ENCODE measurements at places on chromosomes 6 and 20.

GRCh38 chr6:45419571-45420082 lies 41.9 kb upstream of the SUPT3H start:
- peak; percentile 64 for DNase-seq

DNA sequence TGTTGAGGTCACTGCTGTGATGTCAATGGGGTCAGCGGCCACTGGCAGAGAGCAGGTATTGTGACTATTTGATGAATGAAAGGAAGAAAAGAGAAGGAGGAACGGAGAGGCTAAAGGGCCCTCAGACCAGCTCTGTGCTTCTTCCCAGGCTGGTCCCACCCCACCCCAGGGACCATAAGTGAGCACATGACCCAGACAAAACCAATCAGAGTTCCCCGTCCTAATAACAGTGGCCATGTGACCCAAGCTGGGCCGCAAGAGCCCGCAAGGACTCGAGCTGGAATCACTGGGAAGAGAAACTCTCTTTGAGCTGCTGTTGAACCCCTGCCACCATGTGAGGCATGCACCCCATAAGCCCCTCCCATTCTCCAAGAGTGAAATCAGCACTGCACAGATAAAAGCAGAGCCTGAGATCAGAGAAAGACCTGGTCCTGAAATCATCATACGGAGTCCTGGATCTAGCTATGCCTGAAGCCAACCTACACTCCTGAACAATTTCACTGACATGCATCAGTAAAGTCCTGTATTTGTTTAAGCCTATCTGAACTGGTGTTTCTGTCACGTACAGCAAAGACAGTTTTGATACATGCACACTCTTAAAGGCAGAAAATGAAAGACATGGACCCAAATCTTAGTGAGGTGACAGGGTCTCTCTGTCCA lies 90.2 kb downstream of the PREX1 start:
- no peak for DNase-seq

GRCh38 chr6:4272996-4273395 lies 137.6 kb upstream of the ECI2 start:
- DNase-seq = no peak

DNA sequence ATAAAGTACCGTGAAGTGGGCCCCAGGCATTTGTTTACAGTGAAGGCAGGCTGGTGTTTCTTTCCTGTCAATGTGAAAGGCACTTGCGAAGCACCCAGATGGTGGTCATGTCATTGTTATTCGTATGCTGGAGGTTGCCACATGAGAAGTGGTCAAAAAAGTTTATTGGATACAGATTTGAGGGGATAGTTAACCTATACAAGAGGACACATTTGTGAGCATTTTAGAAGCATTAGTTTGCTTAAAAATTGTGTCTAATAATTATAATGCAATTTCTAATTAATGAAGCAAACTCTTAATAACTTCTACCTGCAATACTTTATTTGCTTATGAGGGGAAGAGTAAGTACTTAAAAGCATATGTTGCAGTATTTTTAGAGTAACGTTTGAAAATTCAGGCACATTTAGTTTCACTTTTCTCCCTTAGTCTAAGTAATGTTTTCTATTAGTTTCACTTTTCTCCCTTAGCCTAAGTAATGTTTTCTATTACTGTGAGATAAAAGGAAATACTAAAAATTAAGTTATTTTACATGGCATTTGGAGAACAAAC lies 120.7 kb upstream of the CLDN20 start:
- no peak for DNase-seq

DNA sequence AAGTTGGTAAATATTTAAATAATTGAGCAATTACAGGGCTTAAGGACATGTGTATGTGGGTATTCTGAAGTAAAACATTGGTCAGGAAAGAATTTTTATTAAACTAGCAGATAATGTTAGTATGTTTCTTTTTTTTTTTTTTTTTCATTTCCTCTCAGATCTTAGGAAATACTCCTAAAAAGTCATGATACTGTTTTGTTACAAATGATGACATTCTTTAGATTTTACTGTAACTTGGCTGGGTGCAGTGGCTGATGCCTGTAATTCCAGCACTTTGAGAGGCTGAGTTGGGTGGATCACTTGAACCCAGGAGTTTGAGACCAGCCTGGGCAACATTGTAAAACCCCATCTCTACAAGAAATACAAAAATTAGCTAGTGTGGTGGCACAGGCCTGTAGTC lies 41.5 kb downstream of the CDC40 start:
- no peak for DNase-seq

GRCh38 chr20:40763646-40764295 lies 74.7 kb upstream of the MAFB start:
- DNase-seq = no peak

- DNase-seq = no peak
These were observed 717.8 kb downstream of the EPM2A start for GRCh38 chr6:145017516-145017915.

GRCh38 chr6:24883618-24884017 lies 52.1 kb downstream of the RIPOR2 start:
- DNase-seq = peak; percentile 29

DNA sequence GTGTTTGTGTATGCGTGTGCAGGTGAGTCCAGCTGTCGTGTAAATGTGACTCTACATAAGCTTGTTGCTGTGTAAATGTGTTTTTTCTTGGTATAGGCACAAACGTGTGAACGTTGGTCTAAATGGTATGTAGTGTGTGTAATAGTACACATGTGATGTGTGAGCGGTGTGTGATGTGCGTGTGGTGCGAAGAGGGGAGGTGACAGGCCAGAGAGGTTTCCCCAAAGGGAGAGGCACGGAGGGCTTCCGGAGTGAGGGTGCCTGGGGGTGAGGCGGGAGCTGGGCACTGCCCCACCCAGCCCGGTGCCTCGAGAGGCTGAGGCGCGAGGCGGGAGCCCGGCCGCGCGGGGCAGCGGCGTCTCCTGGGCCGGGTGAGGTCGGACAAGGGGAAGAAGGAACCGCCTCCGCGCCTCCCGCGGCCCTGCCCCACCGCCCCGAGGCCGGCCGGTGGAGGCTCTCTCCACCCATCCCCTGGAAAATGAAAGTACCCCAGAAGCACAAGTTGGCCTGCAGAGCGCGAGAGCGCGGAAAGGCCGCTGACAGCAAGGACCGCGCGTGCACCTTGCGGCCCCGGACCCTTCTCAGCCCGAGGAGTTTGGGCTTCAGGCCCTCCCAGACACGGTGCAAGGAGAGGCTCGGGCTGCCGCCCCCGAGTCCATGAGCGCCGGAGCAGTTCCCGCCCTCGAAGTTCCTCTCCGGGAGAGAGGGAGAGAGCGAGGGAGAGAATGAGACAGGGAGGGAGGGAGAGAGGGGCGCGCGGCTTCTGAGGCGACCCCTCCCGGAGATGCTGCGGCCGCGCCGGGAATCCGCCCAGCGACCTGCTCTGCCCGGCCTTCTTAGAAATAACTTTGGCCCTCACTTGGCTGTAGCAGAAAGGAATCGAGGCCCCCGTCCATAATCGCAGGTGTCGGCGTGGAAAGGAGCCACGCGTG lies 43.2 kb upstream of the OSTM1 start:
- no peak for DNase-seq

DNA sequence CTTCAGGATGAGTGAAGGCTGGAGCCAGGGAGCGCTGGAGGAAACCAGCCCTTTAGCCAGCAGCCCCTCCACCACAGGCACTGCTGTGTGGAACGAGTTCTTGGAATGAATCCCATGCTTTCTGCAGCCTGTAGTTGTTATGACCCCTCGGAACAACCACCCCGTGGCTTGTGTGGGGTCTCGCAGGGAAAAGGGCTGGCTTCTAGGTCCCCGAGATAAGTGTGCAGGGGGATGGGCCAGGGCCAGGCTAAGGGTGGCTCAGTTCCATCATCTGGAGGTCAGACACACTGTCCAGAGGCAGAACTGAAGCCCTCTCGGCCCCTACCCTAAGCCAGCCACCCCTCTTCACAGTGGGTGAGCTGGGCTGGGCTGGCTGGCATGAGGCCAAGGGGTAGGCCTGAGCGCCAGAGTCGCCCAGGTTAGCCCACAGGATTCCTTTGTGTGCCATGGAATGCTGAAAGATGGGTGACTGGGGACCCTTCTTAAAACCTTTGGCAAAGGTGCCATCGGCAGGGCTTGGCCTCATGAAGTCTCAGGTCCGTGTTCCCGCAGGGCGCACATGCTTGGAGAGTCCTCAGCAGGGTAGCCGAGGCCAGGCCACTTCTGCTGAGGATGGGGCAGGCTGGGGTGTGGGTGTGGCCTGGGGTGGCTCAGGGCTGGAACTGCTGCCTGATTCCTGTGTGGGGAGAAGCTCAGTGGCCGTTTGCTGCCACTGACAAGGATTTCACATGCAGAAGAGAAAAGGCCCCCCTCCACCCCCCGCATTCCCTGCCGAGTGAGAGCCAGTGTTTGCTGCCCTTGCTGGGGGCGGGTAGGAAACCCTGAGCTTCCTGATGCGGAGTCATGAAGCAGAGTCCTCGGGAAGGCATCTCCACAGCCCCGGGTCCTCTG lies 24.6 kb downstream of the SPATA2 start:
- no peak for DNase-seq

DNA sequence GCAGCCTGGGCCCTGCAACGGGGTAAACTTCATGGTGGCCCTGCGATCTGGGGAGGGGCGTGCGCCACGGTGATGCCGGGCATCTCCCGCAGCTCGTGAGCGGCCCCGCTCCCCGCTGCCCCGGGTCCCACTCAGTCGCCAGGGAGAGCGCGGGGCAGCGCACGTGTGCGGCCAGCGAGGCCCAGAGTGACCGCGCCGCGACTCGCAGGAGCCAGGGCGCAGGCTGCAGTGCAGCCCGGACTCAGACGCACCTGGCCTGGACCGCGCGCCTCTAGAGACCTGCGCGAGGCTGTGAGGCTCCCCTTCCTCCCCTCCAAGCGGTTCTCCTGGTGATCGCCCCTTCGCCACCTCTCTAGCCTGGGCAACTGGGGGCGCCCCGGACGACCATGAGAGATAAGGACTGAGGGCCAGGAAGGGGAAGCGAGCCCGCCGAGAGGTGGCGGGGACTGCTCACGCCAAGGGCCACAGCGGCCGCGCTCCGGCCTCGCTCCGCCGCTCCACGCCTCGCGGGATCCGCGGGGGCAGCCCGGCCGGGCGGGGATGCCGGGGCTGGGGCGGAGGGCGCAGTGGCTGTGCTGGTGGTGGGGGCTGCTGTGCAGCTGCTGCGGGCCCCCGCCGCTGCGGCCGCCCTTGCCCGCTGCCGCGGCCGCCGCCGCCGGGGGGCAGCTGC lies 652 bp downstream of the BMP6 start:
- no peak for DNase-seq

GRCh38 chr6:135014353-135014832 lies 40.2 kb downstream of the HBS1L start:
- peak; percentile 23 for DNase-seq

GRCh38 chr20:32999603-33000250 lies 4.5 kb downstream of the SUN5 start:
- DNase-seq = no peak

DNA sequence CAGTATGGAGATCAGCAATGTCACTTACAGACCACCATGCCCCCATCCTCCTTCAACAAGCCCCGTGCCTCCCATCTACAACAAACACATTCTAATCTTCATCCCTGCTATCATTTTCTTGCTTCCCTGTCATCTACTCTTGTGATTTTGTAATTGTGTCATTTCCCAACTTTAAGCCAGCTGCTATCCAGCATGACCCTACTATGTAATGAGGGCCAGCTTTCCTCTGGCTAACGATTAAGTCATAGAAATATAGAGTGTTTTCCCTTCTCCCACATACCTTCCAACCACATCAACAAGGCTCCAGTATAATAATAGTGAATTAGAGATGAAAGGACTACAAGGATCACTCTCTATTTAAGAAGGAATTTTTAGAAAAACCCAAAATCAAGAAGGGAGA lies 607.0 kb downstream of the TENT5A start:
- no peak for DNase-seq

GRCh38 chr20:46027245-46027853 lies 1.7 kb upstream of the SLC12A5 start:
- DNase-seq = no peak

GRCh38 chr6:39365281-39366074 lies 43.0 kb upstream of the KCNK16 start:
- DNase-seq = no peak

DNA sequence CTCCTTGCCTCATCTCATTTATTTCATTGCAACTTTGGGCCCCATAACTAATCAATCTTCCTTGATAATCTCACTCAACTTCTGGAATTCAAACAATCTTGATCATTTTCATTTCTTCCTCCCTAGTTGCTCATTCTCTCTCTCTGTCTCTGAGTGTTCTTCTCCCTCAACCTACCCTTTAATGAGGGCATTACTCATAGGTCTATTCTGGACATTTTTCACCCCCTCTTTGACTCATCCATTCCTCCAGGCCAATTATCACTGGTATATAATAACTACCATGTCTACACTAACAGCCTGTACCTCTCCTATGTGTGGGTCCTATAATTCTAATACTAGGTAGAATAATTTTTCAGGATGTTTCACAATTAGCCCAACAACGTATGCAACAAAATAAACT lies 78.8 kb downstream of the COL21A1 start:
- no peak for DNase-seq

DNA sequence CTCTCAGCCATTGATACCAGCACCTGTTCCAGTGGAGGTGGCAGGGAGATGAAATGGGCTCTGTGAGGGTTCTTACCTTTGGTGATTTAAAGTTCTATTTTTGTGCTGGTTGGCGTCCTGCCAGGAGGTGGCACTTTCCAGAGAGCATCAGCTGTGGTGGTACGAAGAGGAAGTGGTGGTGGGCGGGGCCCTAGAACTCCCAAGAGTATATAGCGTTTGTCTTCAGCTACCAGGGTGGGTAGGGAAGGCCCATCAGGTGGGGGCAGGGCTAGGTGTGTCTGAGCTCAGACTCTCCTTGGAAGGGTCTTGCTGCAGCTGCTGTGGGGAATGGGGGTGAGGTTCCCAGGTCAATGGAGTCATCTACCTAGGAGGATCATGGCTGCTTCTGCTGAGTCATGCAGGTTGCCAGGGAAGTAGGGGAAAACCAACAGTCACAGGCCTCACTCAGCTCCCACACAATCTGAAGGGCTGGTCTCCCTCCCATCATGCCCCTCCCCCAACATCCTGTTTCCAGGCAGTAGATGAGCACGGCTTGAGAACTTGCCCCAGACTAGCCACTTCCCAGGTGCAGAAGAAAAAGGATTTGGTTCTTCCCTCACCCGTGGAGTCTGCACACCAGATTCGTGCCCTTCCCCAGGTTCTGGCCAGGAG lies 46.6 kb downstream of the MOXD1 start:
- DNase-seq = no peak

DNA sequence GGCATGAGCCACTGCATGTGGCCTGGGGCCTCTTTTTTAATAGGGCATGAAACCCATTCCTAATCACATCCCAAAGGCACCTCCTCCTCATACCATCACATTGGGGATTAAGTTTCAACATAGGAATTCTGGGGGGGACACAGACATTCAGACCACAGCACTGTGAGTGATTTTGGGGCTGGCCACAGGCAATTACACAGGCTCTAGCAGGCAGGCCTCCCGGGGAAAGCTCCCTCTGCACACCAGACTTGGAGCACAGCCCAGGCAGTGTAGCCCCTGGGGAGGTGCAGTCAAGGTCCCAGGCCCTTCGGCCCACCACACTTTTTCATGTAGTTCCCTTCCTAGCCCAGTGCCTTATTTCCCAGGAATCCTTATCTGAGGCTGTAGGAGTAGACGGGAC lies 5.5 kb downstream of the SFT2D1 start:
- no peak for DNase-seq

GRCh38 chr6:131067521-131067920 lies 4.5 kb upstream of the EPB41L2 start:
- no peak for DNase-seq

- DNase-seq = no peak
These were observed 116.6 kb upstream of the TRAF3IP2 start for GRCh38 chr6:111722179-111722731.

GRCh38 chr6:32982084-32982701 lies 13.8 kb downstream of the BRD2 start:
- no peak for DNase-seq

All from T-helper 2 cell treated with Interferon-gamma antibody and Interleukin-4, amounts not matched to agents 5 μg/mL and 100 μg/mL, for 36 hours (primary cell).